Immature natural killer cell (primary cell): ENCODE measurements at places on chromosomes 12 and 14. TPM values are rescaled to one million over a fixed set of nuclear protein-coding genes. Genes with fewer than 3 reads are reported as not detected.

Gene FGF23
- polyA plus RNA-seq: not detected

Gene TAS2R7
- not detected for polyA plus RNA-seq

Gene RNF34
- 31.8 TPM for polyA plus RNA-seq

Gene CCDC175
- polyA plus RNA-seq: not detected

Gene PPP1R1A
- not detected for polyA plus RNA-seq

Gene LLPH
- 44.1 TPM for polyA plus RNA-seq

Gene CD163
- 2.4 TPM for polyA plus RNA-seq

DNA sequence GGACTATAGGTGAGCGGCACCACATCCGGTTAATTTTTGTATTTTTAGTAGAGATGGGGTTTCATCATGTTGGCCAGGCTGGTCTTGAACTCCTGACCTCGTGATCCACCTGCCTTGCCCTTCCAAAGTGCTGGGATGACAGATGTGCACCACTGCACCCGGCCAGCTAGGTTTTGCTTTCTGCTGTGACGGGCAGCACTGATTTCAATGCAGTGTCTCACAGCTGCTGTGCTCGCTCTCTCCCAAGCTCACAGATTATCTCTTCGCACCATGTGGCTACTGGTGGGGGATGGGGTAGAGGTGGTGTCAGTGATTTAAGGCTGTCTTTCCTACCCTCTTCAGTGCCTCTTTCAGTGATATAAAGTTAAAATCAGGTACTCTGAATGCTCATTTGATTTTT, 909.1 kb downstream of the TRHDE start:
- H3K4me1 ChIP-seq: no peaks in the 10 kb centered on the region
- no peaks in the 10 kb centered on the region for H3K36me3 ChIP-seq
- no peak overlapping the region for H3K4me3 ChIP-seq

DNA sequence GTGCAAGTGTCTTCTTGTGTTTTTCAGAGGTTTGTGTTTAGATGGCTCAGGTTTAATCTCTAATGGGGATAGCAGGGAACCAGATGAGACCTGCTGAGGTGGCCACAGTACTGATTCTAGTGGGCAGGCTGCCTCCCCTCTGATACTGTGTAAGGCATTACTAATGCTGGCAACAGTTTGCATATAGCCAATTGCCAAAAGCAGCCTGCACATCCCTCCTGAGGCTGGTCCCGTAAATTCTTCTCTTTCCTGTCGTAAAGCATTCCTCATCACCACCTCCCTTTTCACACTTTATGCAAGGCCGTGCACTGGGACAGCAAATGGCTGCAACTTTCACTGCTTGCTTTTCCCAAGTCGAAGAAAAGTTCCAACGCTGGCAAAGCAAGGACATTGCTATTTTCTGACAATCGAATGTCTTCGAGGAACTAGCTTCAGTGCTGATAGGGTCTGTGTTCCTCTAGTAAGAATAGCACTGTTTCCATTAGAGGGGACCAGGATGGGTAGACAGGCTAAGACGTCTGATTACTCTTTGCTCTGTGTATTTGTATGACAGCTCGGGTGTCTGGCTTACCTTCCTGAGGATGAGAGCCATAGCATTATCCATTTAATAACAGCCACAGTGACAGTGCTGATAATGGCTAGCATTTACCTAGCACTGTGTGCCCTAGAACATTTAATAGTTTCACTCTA, 178.2 kb upstream of the HIF1A start:
- peak overlapping the region; percentile 35 for H3K4me3 ChIP-seq
- no peak for DNase-seq
- H3K27ac ChIP-seq: peak overlapping the region; percentile 92
- H3K4me1 ChIP-seq: peaks cover 89% of the 10 kb centered on the region
- no peaks in the 10 kb centered on the region for H3K36me3 ChIP-seq

- no peak overlapping the region for H3K4me3 ChIP-seq
- H3K36me3 ChIP-seq: no peaks in the 10 kb centered on the region
- DNase-seq: no peak
- no peaks in the 10 kb centered on the region for H3K4me1 ChIP-seq
These were observed 181.9 kb upstream of the NRXN3 start for GRCh38 chr14:77988096-77988870.

- DNase-seq: no peak
- H3K27ac ChIP-seq: no peak overlapping the region
- no peak overlapping the region for H3K4me3 ChIP-seq
- peaks cover 89% of the 10 kb centered on the region for H3K4me1 ChIP-seq
These were observed 11.4 kb downstream of the CAND1 start for GRCh38 chr12:67280572-67280971.

DNA sequence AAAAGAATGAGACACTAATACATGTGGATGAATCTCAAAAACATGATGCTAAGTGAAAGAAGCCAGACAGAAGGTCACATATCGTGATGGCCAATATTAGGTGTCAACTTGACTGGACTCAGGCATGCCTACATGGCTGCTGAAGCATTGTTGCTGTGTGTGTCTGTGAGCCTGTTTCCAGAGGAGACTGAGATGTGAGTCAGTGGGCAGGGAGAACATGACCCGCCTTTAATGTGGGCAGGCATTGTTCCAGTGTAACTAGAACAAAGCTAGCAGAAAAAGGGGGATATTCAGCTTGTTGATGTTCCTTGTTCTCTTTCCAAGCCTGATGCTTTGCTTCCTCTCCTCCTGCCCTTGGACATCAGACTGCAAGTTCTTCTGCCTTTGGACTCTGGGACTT, 47.6 kb downstream of the DCAF5 start:
- DNase-seq: no peak
- H3K36me3 ChIP-seq: peaks cover 21% of the 10 kb centered on the region
- H3K4me3 ChIP-seq: no peak overlapping the region
- no peaks in the 10 kb centered on the region for H3K27me3 ChIP-seq
- H3K27ac ChIP-seq: no peak overlapping the region
- peaks cover 11% of the 10 kb centered on the region for H3K4me1 ChIP-seq

DNA sequence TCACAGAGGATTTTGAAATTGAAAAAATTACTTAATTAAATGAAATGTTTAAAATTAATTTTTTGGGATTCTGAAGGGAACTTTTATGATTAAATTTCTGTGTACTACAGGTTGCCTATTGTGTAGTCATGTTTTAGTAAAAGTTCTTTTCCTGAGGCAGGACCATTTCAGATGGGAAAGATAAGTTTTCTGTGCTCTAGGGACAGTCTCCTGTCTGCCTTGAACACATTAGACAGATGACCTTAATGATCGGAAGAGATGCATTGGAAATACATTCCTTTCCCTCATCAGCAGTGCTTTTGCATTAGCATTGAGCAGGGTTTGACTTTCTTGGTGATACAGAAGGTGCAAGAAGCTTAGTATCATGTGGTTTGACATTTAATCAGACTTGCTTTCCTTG, 28.1 kb downstream of the CRADD start:
- H3K27ac ChIP-seq: no peak overlapping the region
- H3K4me1 ChIP-seq: peaks cover 6% of the 10 kb centered on the region
- DNase-seq: no peak
- H3K27me3 ChIP-seq: no peaks in the 10 kb centered on the region
